ENCODE measurements at places on chromosomes 13 and 19.

GRCh38 chr13:74306496-74306895 is 172.3 kb upstream of the KLF12 start:
- DNase-seq: no peak

GRCh38 chr19:35352177-35352447 is 4.4 kb downstream of the FFAR1 start:
- DNase-seq: no peak

GRCh38 chr19:27657271-27658051 is 1555.5 kb downstream of the UQCRFS1 start:
- DNase-seq: no peak

GRCh38 chr13:30301827-30302226 is 5.5 kb downstream of the KATNAL1 start:
- DNase-seq: peak; percentile 21
